ENCODE measurements at places on chromosomes 12 and 14. TPM values are rescaled to one million over a fixed set of nuclear protein-coding genes. Genes with fewer than 3 reads are reported as not detected.

RBM23 gene
- total RNA-seq = 101 TPM

ZNF410 gene
- total RNA-seq = 49.6 TPM

B4GALNT1 gene
- 0.34 TPM for total RNA-seq

SOAT2 gene
- total RNA-seq = 0.13 TPM

KRT80 gene
- 3.0 TPM for total RNA-seq

PLCZ1 gene
- total RNA-seq = not detected

HOXC4 gene
- total RNA-seq = 69.4 TPM

PTPRO gene
- total RNA-seq = 2.1 TPM

KRT72 gene
- not detected for total RNA-seq

- DNase-seq = no peak
- no peak overlapping the region for H3K27ac ChIP-seq
- peaks cover 31% of the 10 kb centered on the region for H3K4me1 ChIP-seq
- H3K4me3 ChIP-seq = no peak overlapping the region
- H3K36me3 ChIP-seq = peaks cover 2% of the 10 kb centered on the region
Observed at GRCh38 chr14:75123991-75124390, 2.9 kb downstream of the NEK9 start.

DNA sequence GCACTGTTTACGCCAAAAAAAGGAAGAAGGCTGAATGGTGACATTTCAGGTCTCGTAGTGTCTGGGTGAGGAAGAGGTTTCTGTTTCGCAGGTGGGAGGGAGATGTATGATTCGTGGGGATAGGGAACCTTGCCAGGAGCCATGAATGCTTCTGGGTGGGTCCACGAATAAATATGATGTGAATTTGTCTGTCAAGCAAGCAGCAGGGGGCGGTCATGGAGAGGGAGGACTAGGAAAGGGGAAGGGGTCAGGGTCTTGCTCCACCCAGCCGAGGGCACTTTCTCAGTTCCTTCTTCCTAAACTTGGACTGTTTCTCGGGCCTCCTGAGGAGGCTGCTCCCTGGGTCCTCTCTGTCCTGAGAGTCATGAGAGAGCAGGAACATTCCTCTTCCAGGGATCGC, 72.5 kb downstream of the LGMN start:
- DNase-seq = no peak
- no peaks in the 10 kb centered on the region for H3K4me1 ChIP-seq
- peaks cover 17% of the 10 kb centered on the region for H3K36me3 ChIP-seq

DNA sequence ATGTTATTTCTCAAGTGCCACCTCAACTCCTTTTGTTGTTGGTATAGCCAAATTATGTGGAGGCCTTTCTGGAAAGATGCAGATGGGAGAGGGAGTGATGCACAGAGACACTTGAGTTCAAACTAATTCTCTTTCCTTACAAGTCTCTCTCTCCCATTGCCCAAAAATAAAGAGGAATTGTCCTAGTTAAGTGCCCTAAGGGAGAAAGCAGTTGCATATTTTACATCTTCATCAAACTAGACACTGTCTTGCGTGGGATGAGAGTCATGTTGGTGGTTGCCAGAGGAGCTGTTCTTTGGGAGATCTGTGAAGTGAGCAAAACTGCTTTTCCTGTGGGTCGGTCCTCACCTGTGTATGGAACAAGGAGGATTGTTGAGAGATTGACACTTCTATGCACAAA, 72.2 kb downstream of the EP400 start:
- no peak overlapping the region for H3K4me3 ChIP-seq
- H3K27ac ChIP-seq = no peak overlapping the region
- no peak for DNase-seq
- H3K4me1 ChIP-seq = no peaks in the 10 kb centered on the region
- no peaks in the 10 kb centered on the region for H3K27me3 ChIP-seq

GRCh38 chr12:27828196-27828595, 48.2 kb upstream of the MANSC4 start:
- no peaks in the 10 kb centered on the region for H3K36me3 ChIP-seq
- no peaks in the 10 kb centered on the region for H3K4me1 ChIP-seq
- no peak overlapping the region for H3K27ac ChIP-seq
- DNase-seq = no peak
- H3K4me3 ChIP-seq = no peak overlapping the region
- no peaks in the 10 kb centered on the region for H3K27me3 ChIP-seq

DNA sequence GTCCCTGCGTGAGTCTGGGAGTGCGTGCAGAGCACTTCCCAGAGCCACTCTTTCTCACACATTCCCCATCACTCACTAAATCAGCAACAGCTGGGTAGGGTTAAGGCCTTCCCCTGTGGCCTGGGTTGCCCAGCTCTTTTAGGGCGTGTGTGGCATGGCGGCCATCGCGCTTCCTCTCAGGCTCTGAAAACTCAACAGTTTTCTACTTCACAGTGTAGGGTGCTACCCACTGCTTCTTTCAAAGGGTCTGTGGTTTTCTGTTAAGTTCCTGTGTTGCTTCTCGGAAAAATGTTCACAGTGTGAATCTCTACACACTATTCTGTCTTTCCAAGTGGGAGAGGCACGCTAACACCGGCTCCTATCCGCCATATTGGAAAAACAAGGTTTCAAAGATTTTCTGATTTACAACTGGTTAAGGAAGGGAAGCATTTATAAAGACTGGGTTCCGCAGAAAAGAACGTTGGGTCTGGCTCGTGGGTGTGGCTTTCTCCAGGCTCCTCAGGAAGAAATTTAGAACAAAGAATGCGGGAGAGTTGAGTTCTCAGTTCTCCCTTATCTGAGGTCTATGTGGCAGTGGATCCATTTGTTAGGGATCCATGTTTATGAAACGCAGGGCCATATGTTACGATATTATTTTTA, 34.9 kb upstream of the AEBP2 start:
- no peak for DNase-seq
- H3K4me1 ChIP-seq = peaks cover 11% of the 10 kb centered on the region
- no peaks in the 10 kb centered on the region for H3K27me3 ChIP-seq
- H3K27ac ChIP-seq = no peak overlapping the region

GRCh38 chr12:105025890-105026289, 39.8 kb downstream of the NOPCHAP1 start:
- H3K4me1 ChIP-seq = peaks cover 29% of the 10 kb centered on the region
- no peaks in the 10 kb centered on the region for H3K27me3 ChIP-seq
- no peak for DNase-seq
- H3K36me3 ChIP-seq = no peaks in the 10 kb centered on the region
- H3K27ac ChIP-seq = peak overlapping the region; percentile 67

DNA sequence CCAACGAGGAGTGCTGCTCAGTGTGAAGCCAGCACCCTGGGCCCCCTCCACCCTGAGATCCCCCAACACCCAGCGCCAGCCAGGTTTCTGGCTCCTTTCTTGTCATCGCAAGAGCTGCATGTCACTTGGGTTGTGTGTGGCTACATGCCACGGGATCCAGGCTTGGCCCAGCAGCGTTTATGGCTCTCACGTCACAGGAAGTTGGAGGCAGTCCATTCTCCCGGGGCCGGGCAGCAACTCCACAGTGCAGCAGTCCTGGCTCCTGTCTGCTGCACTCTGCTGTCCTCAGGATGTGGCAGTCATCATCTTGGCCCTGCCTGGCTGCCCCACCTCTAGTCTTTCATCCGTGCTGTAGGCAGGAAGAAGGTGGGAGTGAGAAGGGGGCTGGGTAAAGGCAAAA, 78.3 kb downstream of the AACS start:
- H3K4me1 ChIP-seq = no peaks in the 10 kb centered on the region
- H3K4me3 ChIP-seq = no peak overlapping the region
- DNase-seq = no peak
- H3K36me3 ChIP-seq = no peaks in the 10 kb centered on the region
- H3K27ac ChIP-seq = no peak overlapping the region
- H3K27me3 ChIP-seq = no peaks in the 10 kb centered on the region
